ENCODE measurements at places on chromosomes 1 and 21.

DNA sequence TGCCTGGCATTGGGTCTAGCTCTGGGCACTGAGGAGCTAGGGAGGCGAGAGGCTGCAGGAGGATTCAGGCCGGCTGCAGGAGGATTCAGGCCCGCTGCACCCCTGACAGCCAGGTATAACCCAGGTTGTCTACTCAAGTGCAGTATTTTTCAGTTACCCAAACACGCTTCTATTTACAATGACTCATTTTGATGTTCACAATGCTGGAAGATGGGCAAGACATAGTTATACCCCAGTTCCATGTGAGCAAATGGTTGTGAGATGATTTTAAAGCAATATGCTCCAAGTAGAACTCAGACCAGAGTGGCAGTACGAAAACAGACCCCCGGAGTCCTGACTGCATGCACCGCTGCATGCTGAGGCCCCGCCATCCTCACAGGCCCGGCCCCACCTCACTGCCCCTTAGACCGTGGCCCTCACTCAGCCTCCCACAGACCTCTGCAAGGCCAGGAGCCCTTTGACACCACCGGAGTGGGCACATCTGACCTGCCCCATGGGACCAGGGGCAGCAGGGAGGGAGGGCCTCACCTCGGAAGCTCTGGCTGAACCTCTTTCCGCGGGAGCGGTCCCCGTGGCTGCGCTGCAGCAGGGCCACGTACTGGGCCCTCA, 553 bp downstream of the LEFTY1 start:
- no peak for DNase-seq

DNA sequence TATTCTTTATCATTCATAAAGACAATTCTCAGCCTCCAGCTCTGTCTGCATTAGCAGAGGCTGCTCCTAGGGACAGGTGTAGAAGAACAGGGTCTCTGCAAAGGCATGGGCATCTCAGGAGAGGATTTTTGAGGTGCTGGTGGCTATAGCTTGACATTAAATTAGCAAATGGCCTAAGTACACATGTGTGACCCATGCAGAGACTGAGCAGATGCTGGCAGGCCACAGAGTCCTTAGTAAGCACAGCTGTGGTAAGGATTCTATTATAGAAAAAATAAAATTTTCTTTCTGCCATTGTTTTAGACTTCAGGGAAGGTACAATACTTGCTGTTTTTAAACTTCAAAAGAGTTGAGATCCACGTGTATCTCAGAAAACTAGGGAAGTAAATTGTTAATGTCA, 177.5 kb upstream of the DUSP10 start:
- no peak for DNase-seq

DNA sequence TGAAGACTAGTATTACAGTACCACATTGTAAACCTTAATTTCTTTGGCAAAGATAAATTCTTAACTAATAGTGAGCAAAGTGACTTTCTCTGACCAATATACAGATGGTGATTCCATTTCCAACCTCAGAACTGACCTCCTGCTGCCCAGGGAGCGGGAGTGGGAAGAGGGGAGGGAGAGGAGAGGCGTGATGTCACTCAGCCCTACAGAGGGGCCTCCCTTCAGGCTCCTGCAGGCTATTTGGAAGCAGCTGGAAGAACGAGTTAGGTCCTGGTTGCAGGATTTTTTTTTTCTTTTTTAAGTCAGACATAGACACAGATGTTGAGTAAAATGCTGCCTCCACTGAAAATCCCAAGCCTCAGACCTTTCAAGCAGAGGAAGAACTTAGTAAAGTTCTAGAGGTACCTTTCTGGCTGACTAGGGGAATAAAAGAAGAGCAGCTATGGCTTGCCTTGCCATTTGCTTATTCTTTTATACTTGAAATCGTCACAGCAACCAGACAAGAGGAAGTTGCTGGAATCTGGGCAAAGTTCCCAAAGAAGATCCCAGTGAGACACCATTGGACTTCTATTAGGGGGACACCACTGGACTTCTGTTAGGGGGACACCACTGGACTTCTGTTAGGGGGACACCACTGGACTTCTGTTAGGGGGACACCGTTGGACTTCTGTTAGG, 54.5 kb downstream of the EXO1 start:
- peak; percentile 23 for DNase-seq

- DNase-seq, result peak; percentile 66
Observed at GRCh38 chr1:84433258-84434080, 35.2 kb downstream of the DNASE2B start.

DNA sequence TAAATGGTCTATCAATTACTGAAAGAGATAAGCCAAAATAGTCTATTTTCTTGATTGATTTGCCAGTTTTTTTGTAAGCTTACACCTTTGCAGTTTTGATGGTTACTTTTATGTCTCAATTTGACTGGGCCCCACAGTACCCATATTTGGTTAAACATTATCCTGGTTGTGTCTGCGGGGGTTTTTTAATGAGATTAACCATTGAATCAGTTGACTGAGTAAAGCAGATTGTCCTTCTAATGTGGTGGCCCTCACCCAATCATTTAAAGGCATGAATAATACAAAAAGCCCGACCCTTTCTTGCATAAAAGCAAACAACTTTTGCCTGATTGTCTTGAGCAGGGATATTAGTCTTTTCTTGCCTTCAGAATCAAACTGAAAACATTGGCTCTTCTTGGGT, 650.0 kb upstream of the RGS18 start:
- no peak for DNase-seq

DNA sequence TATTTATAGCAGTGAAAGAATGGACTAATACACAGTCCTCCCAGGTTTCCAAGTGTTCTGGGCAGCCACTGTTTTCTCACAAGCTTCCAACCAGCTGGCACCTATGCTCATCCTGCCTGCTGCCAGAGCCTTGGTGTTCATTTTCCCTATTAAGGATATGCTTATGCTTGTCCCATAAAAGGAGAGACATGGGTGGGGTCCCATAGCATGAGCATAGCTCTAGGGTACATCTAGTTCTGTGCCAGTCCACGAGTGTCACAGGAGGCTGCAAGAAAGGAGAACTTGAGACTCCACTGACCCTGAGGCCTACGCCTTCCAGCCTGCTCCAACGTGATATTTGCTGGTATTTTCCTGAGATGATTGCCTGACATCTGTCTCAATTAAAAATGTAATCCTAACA, 192.4 kb upstream of the PTGFR start:
- DNase-seq, result no peak

- no peak for DNase-seq
Observed at GRCh38 chr1:205001162-205001561, 41.9 kb upstream of the CNTN2 start.

DNA sequence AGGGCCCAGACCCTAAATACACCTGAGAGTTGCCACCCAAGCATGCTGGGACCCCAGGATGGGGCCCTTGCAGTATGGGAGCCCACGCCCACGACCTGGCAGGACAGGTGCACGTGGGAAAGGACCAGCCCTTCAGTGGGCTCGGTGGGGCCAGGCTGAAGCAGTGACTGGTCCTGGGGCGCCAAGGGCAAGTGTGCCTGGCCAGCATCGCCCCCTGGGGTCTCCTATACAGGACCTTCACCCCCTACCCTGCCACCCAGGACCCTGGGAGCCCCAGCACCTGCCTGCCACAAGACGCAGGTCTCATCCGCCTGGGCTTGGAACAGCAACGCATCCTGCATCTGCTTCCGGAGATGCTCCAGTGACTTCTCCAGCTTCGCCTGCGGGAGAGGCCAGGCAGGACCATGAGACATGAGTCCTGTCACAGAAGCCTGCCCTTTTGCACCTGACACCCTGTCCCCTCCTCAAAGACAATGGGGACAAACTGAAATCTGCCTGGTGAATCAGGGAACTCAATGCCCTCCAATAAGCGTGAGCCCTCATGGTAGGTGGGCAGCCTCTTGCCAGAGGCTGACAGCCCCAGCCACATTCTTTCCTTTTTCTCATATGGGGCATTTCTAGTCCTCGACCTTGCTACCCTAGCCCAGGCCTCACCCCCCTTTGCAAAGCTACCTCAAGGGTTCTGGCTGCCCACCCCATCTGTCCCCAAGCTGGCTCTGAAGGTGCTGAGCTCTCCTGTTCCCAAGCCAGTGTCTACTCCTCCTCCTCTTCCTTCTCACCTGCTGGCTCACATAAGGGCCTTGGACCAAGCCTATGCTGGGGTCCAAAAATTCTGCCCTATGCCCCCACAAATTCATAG, 4.6 kb downstream of the TRIM11 start:
- DNase-seq, result no peak

DNA sequence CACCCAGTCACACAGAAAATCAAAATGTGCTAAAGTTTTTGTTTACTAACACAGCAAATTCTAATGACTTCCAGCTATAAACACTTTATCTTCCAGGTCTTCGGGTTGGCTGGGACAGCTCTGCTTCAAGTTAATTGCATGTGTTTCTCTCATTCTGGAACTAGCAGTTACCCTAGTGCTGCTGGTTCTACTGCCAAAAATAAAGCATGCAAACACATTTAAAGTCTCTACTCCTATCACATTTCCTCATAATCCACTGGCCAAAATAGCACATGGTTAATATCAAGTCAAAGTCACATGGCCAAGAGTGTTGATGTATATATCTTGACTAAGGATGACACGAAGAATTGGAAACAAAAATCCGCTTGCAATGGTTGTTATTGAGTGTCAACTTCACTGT, 973.1 kb upstream of the ADGRL2 start:
- no peak for DNase-seq

DNA sequence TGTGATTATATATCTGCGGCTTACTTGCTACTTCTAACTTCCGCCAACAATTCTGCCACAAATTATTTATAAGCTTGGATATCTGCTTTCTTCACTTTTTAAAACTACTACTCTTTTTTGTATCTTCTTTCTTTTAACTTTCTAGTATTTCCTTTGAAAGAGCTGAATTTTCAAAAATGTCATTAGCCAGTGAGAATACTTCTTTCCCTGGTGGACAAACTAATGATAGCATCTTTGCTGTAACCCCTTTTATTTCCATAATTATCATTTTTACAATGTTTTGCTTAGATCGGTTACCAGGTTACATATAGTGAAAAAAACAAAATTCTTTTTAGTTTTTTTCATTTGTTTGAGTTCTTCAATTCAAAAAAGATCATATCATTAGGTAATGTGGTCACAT, 355.9 kb upstream of the ADGRL4 start:
- DNase-seq, result no peak
